NCI-H1105 (cell line): ENCODE measurements at places on chromosomes 5 and 9.
A peak's percentile ranks its signal among the peaks of the same experiment; 100 is the strongest.

- DNase-seq: no peak
Observed at GRCh38 chr9:6605202-6605601, 40.3 kb downstream of the GLDC start.

DNA sequence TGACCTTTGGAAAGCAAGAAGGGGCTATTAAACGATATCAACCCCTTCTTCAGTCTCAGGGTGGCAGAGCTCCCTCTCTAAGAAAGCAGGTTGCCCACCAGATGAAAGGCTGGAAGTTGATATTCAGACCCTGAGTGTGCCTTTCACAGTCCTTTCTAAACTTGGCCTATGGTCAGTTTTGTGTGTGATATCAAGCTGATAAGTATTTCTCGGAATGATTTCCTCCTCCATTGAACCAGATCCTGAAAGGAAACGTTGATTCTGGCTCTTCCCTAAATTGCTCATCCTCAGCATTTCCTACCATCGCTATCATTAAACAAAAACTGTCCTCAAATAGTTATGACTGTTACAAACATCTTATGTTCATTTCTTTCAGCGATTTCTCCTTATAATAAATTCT lies 130.4 kb downstream of the CEMIP2 start:
- no peak for DNase-seq

DNA sequence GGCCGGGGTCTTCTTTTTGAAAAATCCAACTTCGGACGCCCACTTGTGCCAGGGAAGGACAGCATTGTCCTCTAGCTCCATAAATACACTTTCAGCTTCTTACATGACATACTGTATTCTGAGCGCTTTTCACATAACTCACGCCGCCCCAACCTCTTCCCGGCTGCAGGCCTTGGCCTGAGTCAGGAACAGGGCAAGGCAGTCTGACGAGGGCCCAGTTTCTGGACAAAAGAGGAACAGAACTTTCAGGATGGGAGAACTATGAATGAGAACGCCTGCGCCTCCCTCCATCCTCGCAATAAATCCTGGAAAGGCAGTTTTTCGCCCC lies 650 bp downstream of the DCTN4 start:
- DNase-seq: no peak

DNA sequence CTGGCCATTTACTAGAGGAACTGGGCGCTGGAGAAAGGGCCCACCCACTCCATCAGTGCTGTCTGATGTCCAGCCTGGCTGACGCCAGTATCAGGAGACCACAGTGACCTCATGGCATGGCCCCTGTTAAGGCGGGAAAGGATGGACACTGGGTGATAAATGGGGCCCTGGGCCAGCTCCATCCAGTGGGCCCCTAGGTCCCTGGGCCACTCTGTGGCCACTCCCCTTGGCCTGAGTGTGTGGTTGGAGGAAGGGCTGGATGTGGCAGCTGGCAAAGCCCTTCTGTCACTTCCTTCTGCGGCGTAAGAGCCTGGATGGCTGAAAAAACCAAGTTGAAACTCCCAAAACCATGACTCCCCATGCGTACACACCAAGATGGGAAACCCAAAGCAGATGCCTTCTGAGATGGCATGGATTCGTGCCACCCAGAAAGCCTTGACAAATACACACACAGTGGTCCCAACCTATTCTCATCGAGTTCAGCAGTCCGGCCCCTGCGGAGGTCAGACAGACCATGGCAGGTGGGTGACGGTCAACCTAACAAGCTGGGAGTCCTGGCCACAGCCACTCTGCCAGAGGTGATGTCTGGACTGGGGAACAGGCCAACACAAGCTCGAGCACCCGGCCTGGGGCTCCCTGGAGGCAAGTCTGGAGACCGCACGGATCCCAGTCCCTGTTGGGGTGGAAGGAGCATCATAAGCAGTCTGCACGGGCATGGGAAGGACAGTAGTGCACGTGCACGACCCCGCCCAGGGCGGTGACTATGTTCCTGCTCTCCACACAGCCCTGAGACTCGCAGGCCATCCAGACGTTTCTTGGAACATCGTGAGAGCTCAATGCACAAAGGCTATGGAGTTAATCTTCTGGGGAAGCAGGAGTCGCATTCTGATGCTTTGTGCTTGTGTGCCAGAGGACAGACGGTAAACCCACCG lies 45.2 kb upstream of the NOTCH1 start:
- no peak for DNase-seq

GRCh38 chr9:136545965-136546696 lies at the start of gene NOTCH1:
TSS of gene NOTCH1 (minus strand) at chr9:136546048. CDS start at chr9:136545786, 262 bp downstream.
- peak; percentile 35 for DNase-seq

GRCh38 chr9:35664531-35665470 lies at the start of gene ARHGEF39:
TSS of gene ARHGEF39 (minus strand) at chr9:35665195. CDS start at chr9:35665169, 26 bp downstream.
- DNase-seq: peak; percentile 85
